T-helper 9 cell (primary cell): ENCODE measurements at places on chromosomes 3 and 15.

GRCh38 chr3:197854596-197855343 lies 63.7 kb downstream of the LRCH3 start:
- no peak for DNase-seq

DNA sequence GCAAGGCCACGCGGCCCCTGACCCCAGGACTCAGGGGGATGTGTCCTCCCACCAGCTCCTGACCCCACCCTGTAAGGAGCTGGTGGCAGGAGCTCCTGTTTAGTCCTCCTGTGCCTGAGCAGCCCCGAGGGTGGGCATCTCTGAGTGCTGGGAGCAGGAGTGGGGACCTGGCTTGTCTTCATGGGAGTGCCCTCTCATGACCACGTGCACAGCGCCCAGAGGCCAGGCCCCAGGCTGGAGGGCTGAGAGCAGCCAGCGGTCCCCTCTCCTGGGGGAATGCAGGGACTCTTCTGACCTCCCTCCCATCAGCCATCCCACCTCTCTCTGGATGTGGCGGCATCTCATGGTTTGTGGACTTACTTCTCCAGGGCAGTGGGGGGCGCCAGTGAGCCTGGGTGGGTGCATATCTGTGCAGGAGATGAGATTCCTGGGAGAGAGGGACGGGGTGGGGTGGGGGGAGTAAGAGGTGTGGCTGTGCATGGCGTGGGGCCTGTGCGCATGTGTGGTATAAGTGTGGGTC lies 205.6 kb downstream of the TBC1D2B start:
- DNase-seq = no peak

GRCh38 chr3:184099806-184100686 lies 3.2 kb downstream of the HTR3E start:
- DNase-seq = no peak

DNA sequence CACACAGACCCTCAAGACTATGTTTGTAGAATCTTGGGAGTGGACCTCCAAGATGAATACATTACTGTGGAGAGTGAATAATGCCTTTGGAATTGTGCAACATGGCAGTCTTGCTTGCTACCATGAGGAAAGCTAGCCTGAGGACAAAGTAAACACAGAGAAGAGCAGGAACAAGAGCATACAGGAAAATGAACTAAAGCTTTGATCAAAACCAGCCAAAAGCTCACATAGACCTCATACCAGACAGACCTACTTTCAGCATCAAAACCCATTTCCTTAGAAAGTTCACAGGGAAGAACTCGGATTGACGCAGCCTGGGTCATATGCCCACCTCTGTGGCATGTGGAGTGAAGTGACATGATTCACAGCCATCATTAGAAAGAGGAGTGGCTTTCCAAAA lies 3.3 kb upstream of the RAB8B start:
- DNase-seq = no peak

DNA sequence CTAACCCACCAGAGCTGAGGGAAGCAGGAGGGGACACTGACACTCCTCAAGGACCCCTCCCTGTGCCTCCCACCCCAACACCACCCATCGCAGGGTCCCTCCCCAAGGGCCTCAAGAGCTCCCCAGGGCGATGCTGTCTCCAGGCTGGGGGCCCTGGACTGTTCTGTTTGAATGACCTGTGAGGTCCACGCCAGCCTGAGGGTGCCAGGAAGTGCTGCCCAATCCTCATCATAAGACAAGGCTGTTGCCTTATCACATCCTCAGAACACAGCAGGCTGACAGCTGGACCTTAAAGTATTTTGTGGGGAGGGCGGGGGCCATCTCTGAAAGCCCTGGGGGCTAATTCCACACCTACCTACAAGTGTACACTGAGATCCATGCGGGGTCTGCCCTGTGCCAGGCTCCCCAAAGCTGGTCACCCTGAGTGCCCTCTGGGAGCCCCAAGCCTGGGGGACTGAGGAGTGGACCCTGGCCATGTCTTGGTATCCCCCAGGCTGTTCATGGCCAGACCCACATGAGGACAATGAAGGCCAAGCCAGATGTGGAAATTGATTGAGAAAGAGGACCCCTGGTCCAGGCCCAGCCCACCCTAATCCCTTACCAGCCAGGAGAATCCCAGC lies 23.8 kb upstream of the GOLGA6C start:
- no peak for DNase-seq

- peak; percentile 56 for DNase-seq
Observed at GRCh38 chr3:42501681-42502428, 588 bp upstream of the VIPR1 start.

DNA sequence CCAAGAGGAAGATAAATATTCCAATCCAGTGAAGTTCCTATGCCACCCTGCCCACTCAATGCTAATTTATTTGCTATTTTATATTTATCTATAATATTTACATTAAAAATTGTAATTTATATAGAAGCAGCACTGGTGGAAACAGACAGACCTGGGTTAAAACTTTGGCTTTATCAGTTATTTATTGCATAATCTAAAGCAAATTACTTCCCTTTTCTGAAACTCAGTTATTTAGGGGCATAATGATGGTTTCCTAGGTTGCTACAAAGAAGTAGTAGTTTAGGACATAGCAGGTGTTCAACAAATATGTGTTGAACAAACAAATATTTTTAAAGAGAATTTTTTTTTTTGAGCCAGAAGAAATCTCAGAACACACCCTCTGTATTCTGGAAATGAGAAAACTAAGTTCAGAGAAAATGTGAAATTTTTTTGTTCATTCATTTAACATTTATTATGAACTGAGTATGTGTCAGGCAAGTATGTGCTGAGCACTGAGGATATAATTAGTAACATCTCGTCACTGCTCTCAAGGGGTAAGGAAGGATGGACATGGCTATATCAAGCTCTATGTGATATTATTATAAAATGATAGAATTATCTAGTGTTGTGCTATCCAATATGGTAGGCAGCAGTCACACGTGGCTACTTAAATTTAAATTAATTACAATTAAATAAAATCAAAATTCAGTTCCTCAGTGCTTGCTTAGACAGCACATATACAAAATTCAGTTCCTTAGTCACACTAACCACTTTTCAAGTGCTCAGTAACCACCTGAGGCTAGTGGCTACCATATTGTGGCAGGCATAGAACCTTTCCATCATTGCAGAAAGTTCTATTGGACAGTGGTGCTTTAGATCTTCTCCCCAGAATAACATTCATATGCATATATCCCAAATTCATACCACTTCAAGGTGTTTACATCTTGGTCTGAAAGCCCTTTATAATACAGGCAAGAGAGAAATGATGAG lies 7.0 kb upstream of the UBE2Q2 start:
- DNase-seq = no peak

- no peak for DNase-seq
Observed at GRCh38 chr15:40737048-40737447, 18.0 kb downstream of the RMDN3 start.

GRCh38 chr15:77616072-77616471 lies 16.6 kb downstream of the LINGO1 start:
- DNase-seq = no peak

DNA sequence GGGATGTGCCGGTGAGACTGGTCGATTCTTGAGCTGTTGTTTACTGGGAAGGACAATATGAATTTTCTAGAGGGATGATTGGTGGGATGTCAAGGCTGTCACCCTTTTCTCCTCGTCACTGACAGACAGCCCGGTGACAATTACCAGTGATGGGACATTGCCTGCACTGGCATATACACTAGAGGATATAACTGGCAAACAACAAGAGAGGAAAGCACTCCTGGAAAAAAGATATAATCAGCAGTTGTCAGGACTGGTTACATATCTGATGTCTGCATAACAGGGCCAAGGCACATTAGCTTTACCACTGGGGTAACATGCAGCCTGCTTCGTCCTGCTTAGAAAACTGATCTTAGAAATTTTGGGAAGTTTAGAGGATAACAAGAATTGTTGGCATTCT lies 131.1 kb downstream of the ROBO2 start:
- no peak for DNase-seq

DNA sequence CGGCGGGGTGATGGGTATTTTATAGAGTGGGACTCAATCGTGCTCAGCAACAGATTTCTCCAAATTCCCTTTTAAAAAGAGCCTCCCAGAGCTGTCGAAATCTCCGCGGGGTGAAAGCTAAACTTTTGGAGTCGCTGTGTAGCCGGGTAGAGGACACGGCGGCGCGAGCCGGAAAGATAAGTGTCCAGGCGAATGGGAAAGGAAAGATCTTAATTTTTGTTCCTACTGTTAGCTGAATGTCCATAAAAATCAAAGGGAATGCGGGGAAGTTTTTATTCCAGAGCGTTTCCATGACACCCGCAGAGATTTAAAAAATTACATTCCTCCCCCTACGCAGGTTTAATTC lies 9.1 kb downstream of the EOMES start:
- DNase-seq = no peak

DNA sequence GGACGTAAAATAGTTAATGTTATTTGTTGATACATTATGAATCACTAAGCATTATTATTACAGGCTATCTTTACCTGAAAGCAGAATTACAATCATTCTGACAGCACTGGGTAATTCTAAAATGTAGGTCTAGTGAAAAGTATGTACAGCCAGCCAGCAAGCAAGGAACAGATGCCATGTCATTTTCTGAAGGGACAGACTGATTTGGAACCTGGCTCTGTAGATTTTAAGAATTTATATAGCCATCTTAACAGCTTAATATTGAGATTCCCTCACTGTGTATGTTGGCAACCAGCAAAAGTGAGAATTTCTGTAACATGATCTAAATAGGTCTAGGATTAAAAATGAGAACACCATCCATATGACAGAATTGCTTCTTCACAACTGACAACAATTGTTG lies 359.4 kb downstream of the ZIC4 start:
- no peak for DNase-seq

GRCh38 chr3:143168855-143169192 lies 49.3 kb downstream of the CHST2 start:
- no peak for DNase-seq

GRCh38 chr15:80265021-80265420 lies 13.0 kb upstream of the CTXND1 start:
- no peak for DNase-seq

DNA sequence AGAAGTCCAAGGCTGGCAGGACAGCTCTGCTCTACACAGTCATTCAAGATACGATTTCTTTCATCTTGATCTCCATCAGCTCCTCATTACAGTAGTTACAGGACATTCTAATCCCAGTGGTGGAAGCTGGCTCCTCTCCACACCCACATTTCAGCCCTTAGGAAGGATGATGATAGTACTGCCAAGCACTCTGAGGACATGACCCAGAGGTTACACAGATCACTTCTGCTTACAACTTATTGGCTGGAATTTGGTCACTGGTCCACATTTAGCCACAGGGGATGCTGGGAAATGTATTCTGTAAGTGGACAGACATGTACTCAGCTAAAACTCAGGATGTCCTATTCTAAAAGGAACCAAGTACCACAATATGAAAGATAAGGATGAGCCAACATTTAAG lies 77.1 kb downstream of the IQCH start:
- no peak for DNase-seq

GRCh38 chr15:81091889-81092558 lies 42.0 kb upstream of the CFAP161 start:
- DNase-seq = no peak
